Myocyte (in vitro differentiated cells): ENCODE measurements at places on chromosomes 16 and 17. TPM values are rescaled to one million over a fixed set of nuclear protein-coding genes. Genes with fewer than 3 reads are reported as not detected.

DNA sequence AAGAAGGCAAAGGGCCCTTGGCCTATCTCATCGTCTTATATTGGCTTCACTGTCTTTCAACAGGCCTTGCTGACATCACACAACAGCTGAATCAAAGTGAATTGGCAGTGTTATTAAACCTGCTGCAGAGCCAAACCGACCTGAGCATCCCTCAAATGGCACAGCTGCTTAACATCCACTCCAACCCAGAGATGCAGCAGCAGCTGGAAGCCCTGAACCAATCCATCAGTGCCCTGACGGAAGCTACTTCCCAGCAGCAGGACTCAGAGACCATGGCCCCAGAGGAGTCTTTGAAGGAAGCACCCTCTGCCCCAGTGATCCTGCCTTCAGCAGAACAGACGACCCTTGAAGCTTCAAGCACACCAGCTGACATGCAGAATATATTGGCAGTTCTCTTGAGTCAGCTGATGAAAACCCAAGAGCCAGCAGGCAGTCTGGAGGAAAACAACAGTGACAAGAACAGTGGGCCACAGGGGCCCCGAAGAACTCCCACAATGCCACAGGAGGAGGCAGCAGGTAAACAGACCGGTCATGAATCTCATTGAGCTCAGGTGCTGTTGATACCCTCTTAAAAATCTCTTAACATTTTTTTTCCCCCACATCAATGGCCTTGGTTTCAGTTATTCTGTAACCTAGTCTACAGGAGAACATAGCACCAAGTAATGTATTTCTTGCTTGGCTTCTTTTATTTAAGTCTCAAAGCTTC, 64.7 kb downstream of the CDK12 start:
- peak; percentile 68 for DNase-seq

DNA sequence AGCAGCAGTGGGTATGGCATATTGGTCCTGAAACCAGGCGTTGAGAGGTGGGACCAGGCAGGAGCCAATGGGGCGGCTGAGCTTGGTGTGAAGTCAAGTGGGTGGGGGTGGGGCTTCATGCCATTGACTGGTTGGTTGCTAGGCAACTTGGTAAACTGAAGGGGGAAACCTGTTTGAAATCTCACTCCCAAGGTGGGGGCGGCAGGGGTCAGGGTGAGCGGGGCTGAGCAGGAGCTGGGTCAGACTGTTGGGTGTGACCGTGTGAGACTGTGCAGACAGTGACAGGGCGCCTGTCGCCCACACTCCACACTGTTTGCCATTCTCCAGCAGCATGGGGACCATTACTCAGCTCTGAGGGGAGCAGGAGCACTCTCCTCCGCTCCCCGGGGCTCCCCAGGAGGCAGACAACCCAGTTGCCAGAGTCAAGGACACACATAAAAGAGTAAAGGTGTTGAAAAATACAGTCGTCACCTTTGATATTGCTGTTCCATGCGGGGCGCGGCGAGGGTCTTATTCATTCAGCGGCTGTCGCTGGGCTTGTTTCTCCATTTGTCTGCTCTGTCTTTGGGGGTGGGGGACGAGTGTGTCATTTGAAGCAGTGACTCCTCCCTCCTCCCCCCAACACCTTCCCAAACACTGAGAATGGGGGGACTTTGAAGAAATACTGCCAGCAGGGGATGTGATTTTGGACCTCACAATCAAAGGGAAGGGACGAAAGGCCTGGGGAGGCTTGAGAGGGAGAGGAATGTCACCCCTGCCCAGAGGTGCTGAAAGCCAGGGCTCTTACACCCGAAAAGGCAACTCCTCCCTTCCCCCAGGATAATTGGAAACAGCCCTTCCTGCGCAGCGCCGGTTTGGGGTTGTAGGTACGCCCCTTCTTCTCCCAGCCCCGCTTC, 1.2 kb upstream of the EFNB3 start:
- no peak for DNase-seq

Gene CDH13
- 154 and 160 TPM in 2 replicates for total RNA-seq

Gene SOST
- total RNA-seq = not detected in 2 replicates

DNA sequence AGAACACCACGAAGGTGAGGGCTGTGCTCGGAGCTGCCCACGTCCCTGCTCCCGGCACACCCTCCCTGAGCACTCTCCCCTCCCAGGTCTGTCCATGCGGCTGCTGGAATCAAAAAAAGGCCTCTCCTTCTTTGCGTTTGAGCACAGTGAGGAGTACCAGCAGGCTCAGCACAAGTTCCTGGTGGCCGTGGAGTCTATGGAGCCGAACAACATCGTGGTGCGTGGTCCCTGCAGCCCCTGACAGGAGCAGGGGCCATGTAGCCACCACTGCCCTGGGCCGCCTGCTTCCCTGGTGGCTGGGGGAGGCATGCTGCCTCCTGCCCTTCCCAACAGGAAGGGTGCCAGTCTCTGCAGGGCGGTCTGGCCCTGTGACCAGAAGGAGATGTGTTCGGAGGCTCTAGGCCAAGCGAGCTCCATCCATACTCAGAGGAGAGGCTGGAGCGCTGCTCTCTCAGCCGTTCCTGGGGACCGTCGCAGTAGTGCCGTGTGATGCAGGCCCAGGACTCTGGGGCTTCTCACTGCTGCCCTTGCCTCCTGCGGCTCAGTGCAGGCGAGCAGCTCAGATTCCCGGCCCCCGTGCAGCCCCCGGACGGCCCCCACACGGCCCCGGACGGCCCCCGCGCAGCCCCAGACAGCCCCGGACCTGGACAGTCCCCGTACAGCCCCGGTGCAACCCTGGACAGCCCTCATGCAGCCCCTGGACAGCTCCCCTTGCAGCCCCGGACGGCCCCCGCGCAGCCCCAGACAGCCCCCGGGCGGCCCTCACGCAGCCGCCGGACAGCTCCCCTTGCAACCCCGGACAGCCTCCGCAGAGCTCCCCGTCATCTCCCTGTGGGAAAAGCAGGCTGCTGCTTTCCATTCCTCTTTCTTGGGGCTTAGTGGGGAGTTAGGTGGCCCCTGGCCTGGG, 20.5 kb downstream of the TCF25 start:
- DNase-seq = no peak

DNA sequence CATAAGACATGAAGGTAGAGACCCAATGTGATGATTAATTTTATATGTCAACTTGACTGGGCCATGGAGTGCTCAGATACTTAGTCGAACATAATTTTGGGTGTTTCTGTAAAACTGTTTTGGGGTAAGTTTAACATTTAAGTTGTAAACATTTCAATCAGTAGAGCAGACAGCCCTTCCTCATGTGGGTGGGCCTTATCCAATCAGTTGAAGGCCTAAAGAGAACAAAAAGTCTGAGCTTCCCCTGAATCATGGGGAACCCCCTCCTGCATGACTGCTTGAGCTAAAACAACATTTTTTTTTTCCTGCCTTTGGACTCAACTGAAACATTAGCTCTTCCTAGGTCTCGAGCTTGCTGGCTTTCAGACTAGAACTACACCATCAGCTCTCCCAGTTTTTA, 327.3 kb upstream of the SOX9 start:
- DNase-seq = no peak

GRCh38 chr16:85202631-85203461, 90.6 kb upstream of the CIBAR2 start:
- peak; percentile 80 for DNase-seq

Gene CACNG4
- 0.05 TPM in 1 of 2 replicates, not detected in the other for total RNA-seq

DNA sequence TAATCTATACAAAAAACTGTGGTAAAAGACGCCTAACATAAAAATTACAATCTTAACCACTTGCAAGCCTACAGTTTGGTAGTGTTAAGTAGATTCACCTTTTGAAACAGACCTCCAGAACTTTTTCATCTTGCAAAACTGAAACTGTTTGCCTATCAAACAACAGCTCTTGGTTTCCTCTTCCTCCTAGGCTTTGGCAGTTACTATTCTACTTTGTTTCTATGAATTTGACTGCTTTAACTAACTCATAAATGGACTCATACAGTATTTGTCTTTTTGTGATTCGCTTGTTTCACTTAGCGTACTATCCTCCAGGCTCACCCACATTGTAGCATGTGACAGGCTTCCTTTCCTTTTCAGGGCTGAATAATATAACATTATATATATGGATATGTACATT, 97.0 kb downstream of the PRKCA start:
- no peak for DNase-seq

- DNase-seq = no peak
These were observed 26.8 kb downstream of the COG4 start for GRCh38 chr16:70496513-70496912.

Gene KRT32
- total RNA-seq = not detected in 2 replicates

DNA sequence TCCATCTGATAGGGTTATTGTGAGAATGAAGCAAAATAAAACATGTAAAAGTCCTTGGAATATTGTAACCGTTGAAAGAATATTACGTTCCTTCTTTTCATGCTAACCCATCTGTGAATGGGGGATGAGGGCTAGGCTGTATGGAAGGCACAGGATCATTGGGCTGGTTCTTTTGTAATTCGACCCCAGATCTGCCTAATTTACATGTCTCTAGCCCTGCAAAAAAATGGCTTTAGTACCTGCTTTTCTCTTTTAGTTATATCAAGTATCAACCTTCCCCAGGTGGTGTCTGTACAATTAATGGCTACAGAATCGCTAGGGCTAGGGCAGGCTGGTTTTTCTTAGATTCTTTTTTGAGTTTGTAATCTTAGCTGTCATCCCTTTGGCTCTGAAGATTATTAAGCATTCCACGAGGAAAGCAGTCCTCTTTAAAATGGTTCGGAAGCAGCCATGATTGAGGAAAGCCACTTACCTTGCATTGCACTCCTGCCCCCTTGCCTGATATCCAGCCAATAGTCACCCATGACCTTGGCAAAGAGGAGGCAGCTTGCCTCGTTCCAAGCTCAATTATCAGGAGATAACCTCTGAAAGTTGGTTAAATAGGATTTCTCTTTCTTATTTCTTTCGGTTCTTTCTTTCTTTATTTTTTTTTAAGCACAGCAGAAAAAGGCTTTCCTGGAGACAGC, 153.9 kb upstream of the ZKSCAN2 start:
- DNase-seq = no peak

- no peak for DNase-seq
These were observed 226.8 kb downstream of the FOXL1 start for GRCh38 chr16:86805188-86805587.

Gene TEKT1
- not detected in 2 replicates for total RNA-seq

DNA sequence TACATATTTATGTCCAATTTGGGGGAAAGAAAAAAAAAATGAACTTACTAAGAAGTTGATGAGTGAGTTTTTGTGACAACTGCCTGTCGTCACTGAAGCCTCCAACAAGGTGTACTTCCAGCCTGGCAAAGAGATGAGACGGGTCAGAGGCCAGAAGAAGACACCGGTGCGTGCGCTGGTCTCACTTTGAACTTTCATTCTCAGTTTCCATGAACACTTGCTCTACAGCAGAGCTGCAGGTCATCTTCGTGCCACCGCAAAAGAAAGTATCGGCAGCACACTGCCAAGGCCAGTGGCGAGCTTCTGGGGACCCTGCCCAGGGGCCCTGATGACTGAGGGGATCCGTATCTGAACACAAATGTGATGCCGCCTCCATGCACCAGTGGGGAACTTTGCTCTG, 11.6 kb downstream of the NTAN1 start:
- DNase-seq = no peak

GRCh38 chr17:49741009-49741691, 22.8 kb downstream of the FAM117A start:
- peak; percentile 34 for DNase-seq

Gene C16orf54
- total RNA-seq = not detected in 2 replicates

- DNase-seq = peak; percentile 58
These were observed 43.9 kb downstream of the ARHGAP27 start for GRCh38 chr17:45388604-45389325.

Gene WFDC1
- total RNA-seq = 0.43 TPM in 1 of 2 replicates, not detected in the other

GRCh38 chr17:40283662-40284061, 4.0 kb upstream of the CDC6 start:
- DNase-seq = peak; percentile 85

- no peak for DNase-seq
These were observed 26.8 kb upstream of the DLX3 start for GRCh38 chr17:50021681-50022370.

GRCh38 chr17:1878419-1879121, 48.8 kb downstream of the RPA1 start:
- DNase-seq = no peak

DNA sequence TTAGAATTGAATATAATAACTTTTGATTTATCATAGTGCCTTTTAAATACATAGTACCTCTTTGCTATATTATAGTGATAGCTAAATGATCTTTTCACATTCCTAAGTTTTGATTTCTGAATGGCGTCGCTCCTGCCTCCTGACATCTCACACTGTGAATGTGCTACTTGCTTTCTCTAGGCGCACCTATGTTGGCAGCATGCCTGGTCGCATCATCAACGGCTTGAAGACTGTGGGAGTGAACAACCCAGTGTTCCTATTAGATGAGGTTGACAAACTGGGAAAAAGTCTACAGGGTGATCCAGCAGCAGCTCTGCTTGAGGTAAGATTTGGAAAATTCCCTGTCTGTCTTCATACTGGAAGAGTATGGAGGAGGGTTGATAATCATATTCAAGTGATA, 29.8 kb upstream of the ABCC11 start:
- no peak for DNase-seq

DNA sequence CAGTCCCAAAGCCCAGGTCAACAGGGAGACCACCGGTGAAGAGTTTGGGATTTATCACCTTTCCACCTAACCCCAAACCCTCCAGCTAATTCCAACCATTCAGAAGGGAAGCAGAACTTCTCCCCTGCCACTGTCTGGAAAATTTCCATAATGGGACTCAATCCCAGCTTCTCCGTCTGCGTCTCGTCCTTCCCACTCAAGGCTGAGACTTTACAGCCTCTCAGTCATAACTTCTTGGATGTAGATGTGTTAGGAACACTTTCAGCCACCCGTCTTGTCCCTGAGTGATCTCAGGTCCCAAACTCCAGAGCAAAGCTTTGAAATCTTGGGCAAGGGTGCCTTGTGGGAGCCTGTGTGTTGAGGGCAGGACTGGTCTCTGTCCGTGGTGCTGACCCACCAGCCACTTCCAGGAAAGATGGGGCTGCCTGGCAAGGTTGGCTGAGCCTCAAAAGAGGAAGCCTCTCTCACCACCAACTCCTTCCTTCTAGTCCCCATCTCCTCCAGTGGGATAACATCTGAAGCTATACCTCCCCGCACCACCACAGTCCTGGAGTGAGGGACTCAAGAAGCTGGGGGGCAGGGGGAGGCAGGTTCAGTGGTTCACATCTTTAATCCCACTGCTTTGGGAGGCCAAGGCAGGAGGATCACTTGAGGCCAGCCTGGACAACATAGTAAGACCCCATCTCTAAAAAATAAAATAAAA, 9.3 kb downstream of the GAS2L2 start:
- peak; percentile 61 for DNase-seq

GRCh38 chr17:64008346-64008745, 10.2 kb downstream of the PRR29 start:
- DNase-seq = no peak

Gene FZD2
- 15.5 and 18.5 TPM in 2 replicates for total RNA-seq

- peak; percentile 93 for DNase-seq
These were observed 4.9 kb upstream of the NDRG4 start for GRCh38 chr16:58494981-58495520.

- no peak for DNase-seq
These were observed 758.4 kb downstream of the CDH8 start for GRCh38 chr16:61277849-61278248.

- DNase-seq = peak; percentile 85
These were observed at the start of gene NLRP1 for GRCh38 chr17:5584383-5585286. TSS of gene NLRP1 (minus strand) at chr17:5584509. CDS start at chr17:5583957, 552 bp downstream.

- DNase-seq = no peak
These were observed 26.9 kb downstream of the USP43 start for GRCh38 chr17:9672266-9672665.

Gene CASKIN1
- total RNA-seq = 1.0 and 1.4 TPM in 2 replicates

GRCh38 chr17:19549746-19550623, 16.3 kb downstream of the SLC47A1 start:
- no peak for DNase-seq
